ENCODE measurements at places on chromosomes 2 and 18.

GRCh38 chr2:40531359-40531758 lies 79.5 kb upstream of the SLC8A1 start:
- DNase-seq, result no peak

GRCh38 chr2:138601458-138602165 lies 100.0 kb downstream of the SPOPL start:
- peak; percentile 26 for DNase-seq

- no peak for DNase-seq
These were observed 1.8 kb upstream of the ZEB2 start for GRCh38 chr2:144521686-144522085.

GRCh38 chr2:202299712-202300111 lies 34.1 kb downstream of the NOP58 start:
- DNase-seq, result no peak

DNA sequence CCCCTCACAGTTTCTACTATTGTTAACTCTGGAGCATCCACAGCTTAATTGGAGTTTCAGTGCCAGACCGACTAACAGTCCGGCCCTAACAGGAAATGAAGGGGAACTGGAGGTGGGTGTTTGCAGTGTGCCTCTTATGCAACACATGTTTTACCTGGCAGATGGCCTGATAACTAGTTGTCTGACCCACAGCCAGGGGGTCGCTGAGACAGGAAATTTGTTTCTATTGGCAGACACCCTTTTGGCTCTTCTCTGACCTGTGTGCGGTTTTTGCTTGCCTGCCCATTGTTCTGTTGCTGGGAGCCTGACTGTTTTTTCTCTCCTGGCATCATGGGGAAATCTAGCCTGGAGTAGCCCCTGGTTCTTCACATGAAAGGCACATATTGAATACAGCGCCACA lies 1329.8 kb downstream of the DSC3 start:
- no peak for DNase-seq

- peak; percentile 53 for DNase-seq
These were observed 19.6 kb upstream of the DNAH7 start for GRCh38 chr2:196088203-196088602.

- no peak for DNase-seq
These were observed 89.9 kb upstream of the PELI1 start for GRCh38 chr2:64234150-64234549.

DNA sequence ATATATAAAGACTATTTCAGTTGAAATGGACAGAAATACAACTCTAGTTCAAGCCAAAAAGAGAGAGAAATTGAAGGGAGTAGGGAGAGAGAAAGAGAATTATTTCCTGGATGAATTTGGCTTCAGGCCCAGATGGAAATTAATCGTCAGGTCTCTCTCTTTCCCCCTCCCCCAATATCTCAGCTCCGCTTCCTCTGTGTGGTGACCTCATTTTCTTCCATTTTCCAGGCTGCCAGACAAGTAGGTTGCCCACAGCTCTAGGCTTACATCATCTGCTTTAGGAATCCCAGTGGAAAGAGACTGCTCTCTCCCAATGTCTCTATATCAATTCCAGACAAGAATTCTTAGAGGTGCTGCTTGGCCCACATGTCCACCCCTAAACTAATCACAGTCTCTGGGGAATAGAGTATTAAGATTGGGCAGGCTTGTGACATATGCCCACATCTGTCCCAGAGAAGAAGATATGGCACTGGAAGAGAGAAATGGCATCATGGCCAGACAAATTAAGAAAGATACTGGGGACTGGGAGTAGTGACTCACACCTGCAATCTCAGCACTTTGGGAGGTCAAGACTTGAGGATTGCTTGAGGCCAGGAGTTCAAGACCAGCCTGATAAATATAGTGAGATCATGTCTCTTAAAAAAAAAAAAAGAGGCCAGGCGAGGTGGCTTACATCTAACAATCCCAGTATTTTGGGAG lies 37.2 kb upstream of the CFAP36 start:
- DNase-seq, result peak; percentile 87

- peak; percentile 13 for DNase-seq
These were observed 32.3 kb downstream of the PTPN2 start for GRCh38 chr18:12851716-12852115.

- DNase-seq, result peak; percentile 39
These were observed 43.0 kb upstream of the DSG1 start for GRCh38 chr18:31274931-31275330.

DNA sequence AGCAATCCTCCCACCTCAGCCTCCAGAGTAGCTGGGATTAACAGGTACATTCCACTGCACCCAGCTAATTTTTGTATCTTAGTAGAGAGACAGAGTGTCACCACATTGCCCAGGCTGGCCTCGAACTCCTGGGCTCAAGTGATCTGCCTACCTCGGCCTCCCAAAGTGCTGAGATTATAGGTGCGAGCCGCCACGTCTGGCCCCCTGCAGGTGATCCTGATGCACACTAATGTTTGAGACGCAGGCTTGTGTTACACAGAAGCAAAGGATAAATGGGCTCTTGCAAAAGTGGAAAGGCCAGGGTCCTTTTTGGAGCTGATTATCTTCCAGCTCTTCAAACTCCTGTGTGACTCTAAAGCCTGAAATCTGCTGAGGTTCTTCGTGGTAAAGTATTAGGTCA lies 84.2 kb downstream of the TGFA start:
- no peak for DNase-seq

DNA sequence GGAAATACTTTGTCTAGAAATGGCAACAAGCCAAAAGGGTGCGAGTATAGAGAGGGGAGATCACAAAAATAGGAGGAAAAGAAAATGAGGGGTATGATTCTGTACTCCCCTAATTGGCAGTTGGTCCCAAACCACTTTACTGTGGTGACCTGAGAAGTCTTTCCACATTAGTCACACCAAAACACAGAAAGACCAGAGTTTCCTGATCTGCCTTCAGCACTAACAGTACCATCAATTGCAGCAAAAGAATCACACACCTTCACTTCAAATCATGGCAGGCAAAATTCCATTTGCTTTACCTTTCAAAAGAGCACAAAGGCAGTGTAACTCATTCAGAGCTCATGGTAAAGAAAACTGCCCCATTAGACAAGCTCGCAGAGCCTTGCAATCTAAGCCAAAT lies 86.8 kb downstream of the ALK start:
- peak; percentile 65 for DNase-seq

GRCh38 chr2:61353909-61354308 lies 117.0 kb downstream of the USP34 start:
- no peak for DNase-seq

All from kidney tubule cell (primary cell).